ENCODE measurements at places on chromosomes 11 and 22.
A peak's percentile ranks its signal among the peaks of the same experiment; 100 is the strongest.

- no peak for DNase-seq
Measured at GRCh38 chr11:119496469-119496868, 73.5 kb upstream of the THY1 start.

DNA sequence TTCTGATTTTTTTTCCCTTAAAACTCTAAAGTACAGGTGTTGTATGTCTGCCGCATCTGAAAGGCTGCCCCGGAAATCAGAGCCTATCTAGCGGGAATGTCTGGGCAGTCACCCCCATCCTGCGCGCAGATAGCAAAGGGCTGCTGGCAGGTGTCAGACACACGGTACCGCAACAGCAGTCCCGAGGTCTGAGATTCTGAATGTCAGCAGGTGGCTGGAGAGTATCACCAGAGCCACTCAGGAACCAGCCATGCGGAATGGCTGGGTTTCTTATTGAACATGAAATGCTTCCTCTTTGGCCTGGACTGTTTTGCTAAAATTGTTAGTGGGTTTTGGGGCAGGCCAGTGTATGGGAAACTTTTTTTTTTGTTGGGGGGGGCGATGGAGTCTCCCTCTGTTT lies 53.3 kb downstream of the CERK start:
- DNase-seq, result no peak

- no peak for DNase-seq
Measured at GRCh38 chr11:27496461-27496860, 10.1 kb downstream of the LIN7C start.

- no peak for DNase-seq
Measured at GRCh38 chr11:113137713-113138529, 176.5 kb upstream of the TTC12 start.

- no peak for DNase-seq
Measured at GRCh38 chr11:114890038-114890437, 211.7 kb downstream of the NXPE2 start.

DNA sequence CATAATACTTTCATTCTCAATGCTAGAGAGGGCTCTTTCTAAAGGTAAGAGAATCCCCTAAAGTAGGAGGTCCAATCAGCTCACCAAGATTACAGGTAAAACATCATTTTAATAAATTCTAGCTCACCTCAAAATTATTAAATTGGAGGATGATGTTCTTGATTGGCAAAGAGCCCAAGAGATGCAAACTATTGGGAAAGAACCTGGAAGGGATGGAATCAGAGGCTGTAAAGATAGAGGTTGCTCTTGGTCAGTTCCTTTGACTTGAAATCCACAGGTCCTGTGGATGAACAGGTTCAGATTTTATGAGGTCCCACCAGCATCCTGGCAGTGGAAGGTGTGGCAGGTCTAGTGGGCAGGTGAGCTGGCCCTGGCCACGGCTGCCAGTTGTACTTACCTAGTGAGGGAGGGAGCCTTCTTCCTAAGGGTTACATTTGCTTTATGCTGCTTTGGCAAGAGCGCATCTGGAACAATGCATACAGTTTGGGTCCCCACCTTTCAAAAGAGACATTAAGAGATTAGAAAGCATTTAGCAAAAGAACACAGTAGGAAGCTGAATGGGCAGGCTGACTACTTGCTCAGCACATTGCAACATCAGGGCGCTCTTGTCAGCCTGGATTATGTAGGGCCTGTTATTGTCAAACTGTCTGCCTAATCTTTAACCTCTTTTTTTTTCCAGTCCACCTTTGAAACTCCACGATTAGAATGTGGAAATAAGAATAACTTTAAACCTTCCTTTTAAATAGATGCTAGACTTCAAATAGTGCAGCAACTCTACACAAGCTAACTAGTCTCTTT lies 97.0 kb downstream of the RDX start:
- DNase-seq, result no peak

DNA sequence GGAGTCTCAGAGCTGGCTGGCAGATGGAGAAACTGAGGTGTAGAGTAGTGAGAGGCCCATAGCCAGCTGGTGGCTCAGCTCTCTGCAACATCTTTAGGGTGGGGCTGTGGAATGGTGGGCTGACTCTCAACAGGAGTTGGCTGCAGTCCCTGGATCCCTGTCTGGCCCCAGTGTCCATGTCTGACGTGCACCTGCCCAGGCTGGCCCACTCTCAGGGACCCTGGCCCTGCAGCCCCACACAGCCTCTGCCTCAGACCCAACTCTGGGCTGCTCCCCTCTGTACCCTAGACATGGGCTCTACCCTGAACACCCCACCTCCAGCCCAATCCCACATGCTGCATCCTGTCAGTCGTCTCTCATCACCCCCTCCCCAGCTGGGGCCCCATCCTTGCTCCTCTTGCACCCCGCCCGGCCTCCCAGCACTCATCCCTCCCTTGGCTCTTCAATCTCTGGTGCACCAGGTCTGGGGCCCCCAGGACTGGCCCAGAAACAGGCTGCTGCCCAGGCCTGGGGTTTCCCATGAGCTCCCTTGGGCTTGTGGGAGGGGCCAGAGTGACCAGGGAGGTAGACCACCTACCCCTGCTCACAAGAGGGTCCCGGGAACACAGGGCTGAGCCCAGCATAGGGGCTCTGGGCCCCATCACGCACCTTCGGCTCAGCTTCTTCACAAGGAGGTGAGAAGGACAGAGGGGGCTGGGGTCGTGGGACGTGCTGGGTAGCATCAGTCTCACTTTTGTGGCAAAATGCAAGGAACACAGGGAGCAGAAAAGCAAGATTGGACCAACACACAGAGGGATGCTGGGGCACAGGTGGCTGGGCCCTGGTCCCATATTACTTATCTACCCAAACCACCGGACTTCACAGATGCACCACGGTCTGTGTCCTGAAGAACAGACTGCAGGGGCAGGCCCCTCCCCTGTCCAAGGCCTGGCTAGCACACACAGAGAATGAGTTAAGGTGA lies 31.5 kb downstream of the ARVCF start:
- DNase-seq, result no peak

- peak; percentile 40 for DNase-seq
Measured at GRCh38 chr11:121451986-121452608, at the start of gene SORL1. SORL1 (plus strand) TSS chr11:121452314; CDS start chr11:121452332, 18 bp downstream.

Data from stimulated activated CD8-positive, alpha-beta memory T cell treated with anti-CD3 and anti-CD28 coated beads, Interleukin-7, amount 100 ng/mL, for 1 hour (primary cell).